Lung (tissue), 17 donors: ENCODE measurements at places on chromosomes 7 and 10. TPM values are rescaled to one million over a fixed set of nuclear protein-coding genes. Genes with fewer than 3 reads are reported as not detected.
A peak's percentile ranks its signal among the peaks of the same experiment; 100 is the strongest.

The PRKAG2 gene
- total RNA-seq, result 33.3 TPM

GRCh38 chr7:139855498-139856270, 26.6 kb downstream of the TBXAS1 start:
- H3K4me1 ChIP-seq, result no peaks in the 10 kb centered on the region
- H3K36me3 ChIP-seq, result no peaks in the 10 kb centered on the region
- DNase-seq, result peak; percentile 50
- no peak overlapping the region for H3K4me3 ChIP-seq
- no peaks in the 10 kb centered on the region for H3K27me3 ChIP-seq

The ACBD7 gene
- total RNA-seq, result 1.9 TPM

The CYP26C1 gene
- 0.77 TPM for total RNA-seq

The EEF1AKMT2 gene
- 37.9 TPM for total RNA-seq

DNA sequence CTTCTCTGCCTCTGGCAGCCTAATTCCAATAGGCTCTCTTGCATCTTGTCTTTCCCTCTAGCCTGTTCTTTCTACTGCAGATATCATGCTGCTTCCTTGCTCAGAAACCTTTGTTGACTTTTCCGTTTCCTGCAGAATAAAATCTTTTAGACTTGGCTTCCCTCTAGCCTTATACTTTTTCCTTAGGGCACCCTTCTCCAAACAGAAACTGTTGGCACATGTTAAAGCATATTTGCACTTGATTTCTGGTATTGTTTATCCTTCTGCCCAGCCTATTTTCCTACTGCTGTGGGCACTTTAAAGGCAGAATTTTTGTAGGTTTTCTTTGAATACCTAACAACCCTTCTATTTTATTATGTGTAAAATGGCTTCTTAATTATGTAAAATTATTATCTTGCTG, 4.6 kb downstream of the GNAI1 start:
- no peak overlapping the region for H3K27ac ChIP-seq
- no peak overlapping the region for H3K4me3 ChIP-seq
- peak; percentile 79 for DNase-seq
- no peaks in the 10 kb centered on the region for H3K36me3 ChIP-seq

DNA sequence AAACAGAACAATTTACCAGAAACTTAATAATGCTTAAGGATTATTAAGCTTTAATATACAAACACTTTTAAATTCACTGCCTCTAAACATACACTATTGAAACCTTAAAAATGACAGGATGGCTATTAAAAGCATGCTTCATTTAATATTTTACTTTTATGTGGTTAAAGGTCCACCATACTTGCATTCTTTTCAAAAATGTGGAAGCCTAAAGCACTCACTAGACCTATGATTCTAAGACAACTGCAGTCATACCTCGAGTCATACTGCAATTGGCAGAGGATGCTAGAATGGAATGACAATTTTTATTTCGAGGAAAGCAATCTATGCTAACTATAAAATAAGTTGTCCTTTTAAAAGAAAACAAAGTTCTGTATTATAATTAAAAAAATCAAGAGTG, 85.3 kb downstream of the PIP4K2A start:
- DNase-seq, result no peak
- no peaks in the 10 kb centered on the region for H3K36me3 ChIP-seq
- no peak overlapping the region for H3K27ac ChIP-seq
- H3K4me3 ChIP-seq, result no peak overlapping the region
- H3K4me1 ChIP-seq, result peaks cover 23% of the 10 kb centered on the region
- no peaks in the 10 kb centered on the region for H3K27me3 ChIP-seq

The CYP3A7 gene
- total RNA-seq, result 0.71 TPM

DNA sequence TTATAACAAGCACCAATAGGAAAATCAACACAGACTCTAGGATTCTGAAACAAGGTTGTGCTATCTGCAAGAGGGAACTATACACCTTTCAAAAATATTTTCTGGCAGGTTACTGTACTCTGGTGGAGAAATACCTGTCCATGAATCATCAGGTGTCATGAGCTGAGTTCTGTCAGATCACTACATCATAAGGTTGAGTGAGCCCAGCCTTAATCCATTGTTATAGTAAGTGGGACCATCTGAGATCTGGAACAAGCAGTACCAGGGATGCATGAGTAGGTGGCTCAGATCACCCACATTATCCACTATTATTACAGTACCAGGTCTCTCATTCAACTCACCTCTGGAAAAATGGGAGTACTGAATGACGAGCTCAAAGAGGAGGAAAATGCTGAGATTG, 212.4 kb downstream of the DGKI start:
- DNase-seq, result no peak
- H3K4me3 ChIP-seq, result no peak overlapping the region
- no peaks in the 10 kb centered on the region for H3K27me3 ChIP-seq
- no peaks in the 10 kb centered on the region for H3K4me1 ChIP-seq

- no peaks in the 10 kb centered on the region for H3K4me1 ChIP-seq
- peak; percentile 45 for DNase-seq
- H3K4me3 ChIP-seq, result peak overlapping the region; percentile 42
- no peaks in the 10 kb centered on the region for H3K36me3 ChIP-seq
- H3K27me3 ChIP-seq, result peaks cover 8% of the 10 kb centered on the region
- no peak overlapping the region for H3K27ac ChIP-seq
Measured at GRCh38 chr7:140230516-140230860, 53.7 kb upstream of the KDM7A start.
